NCI-H1092 treated with DMSO at 0.1 percent for 48 hours (cell line): ENCODE measurements at places on chromosomes 7 and 10.

- no peak for DNase-seq
These were observed 32.2 kb downstream of the KCNH2 start for GRCh38 chr7:150945853-150946420.

DNA sequence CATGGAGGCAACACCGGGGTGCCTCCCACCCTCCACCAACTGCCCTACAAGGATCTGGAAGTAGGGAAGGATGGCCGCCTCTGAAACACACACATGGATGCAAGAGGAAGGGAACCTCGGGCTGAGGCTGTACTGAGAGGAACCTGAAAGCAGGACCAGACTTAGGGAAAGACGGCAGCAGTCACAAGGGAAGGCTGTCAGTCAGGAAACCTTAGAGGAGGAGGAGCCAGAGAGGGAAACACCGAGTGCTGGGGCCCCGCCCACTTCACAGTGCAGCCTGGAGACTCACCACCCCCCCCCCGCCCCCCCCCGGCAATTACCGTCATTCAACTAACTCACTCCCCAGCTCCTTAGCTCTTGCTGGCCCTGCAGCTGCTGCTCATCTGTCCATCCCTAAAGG lies 2.5 kb downstream of the CYREN start:
- DNase-seq, result no peak

GRCh38 chr10:12482587-12482986 lies 133.2 kb downstream of the CAMK1D start:
- no peak for DNase-seq

- no peak for DNase-seq
These were observed 93.6 kb upstream of the WNT16 start for GRCh38 chr7:121235201-121235600.

DNA sequence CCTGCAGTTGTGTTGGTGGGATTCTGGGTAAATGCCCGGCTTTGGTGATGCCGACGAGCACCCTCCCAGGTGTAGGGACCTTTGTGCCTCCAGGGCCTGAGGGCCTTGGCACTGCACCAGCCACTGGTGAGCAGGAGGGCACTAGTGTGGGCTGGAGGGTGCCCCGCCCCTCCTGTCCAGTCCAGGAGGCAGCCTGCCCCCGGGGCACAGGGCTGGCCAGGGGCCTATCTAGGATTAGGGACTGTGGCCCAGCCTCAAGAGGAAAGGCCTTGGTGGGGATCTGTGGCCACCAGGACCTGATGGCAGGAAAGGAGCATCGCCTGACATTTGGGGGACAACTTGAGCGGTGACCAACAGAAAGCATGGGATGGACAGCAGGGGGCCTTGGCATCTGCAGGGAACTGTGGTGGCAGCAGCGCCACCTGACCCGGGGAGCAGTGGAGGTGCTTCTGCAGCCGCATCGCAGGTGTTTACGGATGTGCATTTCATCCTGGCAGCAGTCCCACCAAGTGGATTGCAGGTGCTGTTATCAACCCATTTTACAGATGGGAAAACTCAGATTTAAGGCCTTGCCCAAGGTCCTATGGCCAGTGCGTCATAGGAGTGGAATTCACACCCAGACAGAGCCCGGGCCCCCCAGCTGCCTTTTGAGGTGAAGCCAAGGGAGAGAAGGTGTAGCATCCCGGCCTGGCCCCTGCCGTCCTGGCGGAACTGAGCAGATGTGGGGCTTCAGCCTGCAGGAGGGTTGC lies 11.1 kb downstream of the ZNF316 start:
- DNase-seq, result no peak
